ENCODE measurements at places on chromosomes 7 and 10.
A peak's percentile ranks its signal among the peaks of the same experiment; 100 is the strongest.

GRCh38 chr10:38038107-38038931 lies 27.8 kb downstream of the ZNF33A start:
- DNase-seq = no peak

- no peak for DNase-seq
Observed at GRCh38 chr7:101518336-101518735, 110.8 kb downstream of the MYL10 start.

DNA sequence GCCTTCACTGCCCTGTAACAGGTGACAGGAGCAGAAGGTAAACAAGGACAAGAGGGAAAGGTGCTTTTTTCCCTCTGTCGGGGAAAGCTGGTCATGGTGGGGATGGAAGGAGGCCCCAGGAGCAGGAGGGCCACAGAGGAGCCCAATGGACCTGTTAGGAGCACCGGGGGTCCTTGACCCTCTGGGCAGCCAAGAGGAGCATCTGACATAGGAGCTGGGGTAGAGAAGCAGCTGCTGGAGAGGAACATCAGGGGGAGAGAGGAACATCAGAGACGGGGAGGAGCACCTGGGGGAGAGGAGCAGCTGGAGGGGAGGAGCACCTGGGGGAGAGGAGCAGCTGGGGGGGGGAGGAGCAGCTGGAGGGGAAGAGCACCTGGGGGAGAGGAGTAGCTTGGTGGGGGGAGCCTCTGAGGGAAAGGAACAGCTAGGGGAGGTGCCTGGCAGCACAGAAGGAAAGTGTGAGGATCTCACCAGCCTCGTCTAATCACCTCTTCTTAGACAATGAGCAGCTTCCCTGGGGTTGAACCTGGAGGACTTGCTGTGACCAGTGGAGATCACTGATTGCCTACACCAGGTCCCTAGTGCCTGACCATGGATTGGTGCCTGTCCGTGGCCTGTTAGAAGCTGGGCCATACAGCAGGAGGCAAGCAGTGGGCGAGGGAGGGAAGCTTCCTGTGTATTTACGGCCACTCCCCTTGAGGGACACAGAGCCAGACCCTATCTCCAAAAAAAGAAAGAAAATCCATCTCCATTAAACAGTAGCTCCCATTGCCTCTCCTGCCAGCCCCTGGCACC lies 37.6 kb downstream of the JAKMIP3 start:
- DNase-seq = no peak

DNA sequence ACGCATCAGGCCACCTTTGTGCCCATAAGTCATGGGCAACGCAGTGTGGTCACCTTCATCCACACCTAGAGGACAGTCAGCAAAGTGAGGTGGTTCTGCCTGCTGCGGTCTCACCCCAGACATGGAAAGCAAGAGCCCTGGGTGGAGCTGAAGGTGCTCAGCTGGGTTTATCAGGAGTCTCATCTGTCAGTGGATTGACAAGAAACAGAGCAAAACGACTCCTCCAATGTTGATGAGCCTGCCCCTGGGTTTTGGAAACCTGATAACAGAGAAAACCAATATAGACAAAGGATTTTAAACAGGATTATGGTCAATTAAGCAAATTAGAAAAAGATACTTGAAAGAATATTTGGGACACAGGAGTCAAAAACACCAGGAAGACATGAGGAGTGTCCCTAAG lies 229.3 kb upstream of the PRSS58 start:
- DNase-seq = no peak

GRCh38 chr7:815284-816216 lies 16.7 kb upstream of the SUN1 start:
- peak; percentile 52 for DNase-seq

DNA sequence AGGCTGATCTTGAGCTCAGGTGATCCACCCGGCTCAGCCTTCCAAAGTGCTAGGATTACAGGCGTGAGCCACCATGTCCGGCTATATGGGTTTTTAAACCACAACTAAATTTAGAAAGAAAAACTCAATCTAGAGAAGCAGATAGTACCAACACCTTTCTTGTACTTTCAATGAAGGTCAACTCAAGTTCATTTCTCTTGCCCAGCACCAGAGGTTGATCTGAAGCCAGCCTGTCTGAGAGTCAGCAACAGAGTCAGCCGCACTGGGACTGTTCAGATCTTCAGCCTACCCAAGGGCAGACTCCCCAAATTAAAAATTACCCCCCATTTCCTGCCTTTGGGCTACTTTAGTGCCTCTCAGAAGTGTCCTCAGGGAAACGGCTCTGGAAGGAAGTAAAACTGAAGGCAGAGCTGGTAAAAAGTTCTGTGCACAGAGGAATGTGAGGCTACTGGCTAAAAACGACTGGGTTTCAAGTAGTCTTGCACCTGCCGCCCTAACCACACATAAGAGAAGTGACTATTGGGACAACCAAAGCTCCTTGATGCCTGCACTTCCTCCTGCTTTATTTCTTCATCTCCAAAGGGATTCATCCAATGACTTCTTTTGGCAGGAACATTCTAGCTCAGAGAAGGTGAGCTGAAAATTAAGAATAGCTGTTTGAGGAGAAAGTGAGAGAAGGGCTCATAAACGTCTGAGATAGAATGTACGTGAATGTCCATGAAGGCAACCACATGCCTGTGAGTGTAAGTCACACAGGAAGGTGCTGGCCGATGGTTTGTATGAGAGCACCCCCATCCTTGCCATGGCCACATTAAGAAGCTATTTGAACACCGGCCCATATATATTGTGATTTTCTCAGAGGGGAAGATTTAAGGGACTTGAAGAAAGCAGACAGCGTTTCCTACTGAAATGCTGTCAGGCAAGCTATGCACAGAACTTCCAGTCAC lies 142.4 kb upstream of the PRR15 start:
- no peak for DNase-seq

All from erythroblast (primary cell).